T-helper 2 cell (primary cell): ENCODE measurements at places on chromosomes 3 and 15.

DNA sequence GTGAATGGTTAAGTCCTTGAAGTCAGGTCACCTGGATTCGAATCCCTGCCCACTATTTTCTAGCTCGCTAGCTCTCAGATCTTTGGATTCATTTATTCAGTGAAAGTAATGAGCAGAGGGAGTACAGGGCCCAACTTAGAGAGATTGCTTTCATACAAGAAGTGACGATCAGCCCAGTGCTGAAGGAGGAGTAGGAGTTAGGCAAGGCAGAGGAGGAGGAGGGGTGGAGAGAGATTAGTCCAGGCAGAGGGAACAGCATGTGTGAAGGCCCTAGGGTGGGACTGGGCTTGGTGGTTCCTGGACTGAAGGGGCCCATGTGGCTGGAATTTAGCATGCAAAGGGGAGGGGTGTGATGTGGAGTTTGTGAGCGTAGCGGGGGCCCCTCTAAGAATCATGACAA, 3.8 kb upstream of the CHRNA5 start:
- no peak for DNase-seq

DNA sequence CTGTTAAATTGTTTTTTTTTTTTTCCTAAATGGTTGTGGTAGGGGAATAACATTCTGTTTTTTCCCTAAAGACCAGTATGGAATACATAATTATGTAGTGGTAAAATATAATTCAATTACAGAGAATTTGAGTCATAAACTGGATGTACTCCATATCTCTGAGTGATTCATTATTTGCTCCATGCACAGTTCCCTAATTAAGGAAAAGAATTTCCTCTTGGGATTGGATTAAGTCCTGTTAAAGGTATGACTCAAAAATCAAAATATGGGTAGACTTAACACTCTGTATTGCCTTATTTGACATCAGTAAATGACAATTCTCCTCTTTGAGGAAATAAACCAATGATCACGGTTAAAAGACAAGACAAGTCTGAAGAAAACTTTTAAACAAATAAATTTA, 78.0 kb upstream of the KCNH8 start:
- no peak for DNase-seq

DNA sequence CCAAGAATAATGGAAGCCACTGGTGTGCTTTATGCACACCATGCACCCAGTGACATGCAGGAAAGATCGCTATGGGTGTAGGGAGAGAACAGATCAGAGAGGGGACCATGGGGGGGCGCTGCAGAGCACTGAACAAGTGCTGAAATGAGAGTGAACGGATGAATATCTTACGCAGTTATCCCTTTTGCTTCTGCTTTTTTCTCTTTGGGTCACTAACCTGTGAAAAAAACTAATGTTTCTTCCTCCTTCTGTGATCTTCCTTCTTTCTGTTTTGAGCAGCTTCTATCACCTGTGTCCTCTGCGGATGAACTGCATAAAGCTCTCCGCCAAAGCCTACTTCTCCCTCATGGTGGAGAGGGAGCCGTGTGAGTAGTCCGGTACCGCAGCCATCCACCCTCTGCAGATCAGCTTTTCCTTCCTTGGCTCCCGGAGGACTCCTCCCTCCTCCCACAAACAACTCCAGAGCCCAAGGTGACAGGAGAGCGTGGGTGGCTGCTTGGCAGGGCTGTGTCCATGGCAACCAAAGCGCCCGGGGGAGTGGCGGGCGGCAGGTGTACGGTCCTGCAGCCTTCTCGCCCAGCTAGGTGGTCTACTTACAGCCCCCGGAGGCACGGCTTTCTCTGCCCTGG, 106.2 kb downstream of the DGKG start:
- no peak for DNase-seq

DNA sequence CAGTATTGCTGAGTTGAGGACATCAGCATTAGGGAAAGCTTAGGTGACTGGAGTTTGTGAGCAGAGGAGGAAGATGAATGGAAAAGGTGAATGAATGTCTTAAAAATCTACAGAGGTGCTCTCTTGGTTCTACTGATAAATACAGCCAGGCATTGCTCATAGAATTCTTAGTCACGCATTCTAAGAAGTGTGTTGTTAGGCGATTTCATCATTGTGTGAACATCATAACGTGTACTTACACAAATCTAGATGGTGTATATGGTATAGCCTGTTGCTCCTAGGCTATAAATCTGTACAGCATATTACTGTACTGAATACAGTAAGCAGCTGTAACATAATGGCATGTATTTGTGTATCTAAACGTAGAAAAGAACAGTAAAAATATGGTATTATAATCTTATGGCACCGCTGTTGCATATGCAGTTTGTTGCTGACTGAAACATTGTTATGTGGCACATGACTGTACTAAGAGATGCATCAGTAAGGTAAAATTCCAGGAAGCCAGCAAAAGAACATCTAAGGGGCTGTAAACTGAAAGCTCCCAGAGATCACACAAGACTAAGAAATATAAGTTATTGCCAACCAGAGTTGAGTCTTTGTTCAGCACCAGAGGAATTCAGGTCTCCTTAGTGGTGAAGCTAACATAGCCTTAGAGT, 42.9 kb upstream of the ASB14 start:
- no peak for DNase-seq

DNA sequence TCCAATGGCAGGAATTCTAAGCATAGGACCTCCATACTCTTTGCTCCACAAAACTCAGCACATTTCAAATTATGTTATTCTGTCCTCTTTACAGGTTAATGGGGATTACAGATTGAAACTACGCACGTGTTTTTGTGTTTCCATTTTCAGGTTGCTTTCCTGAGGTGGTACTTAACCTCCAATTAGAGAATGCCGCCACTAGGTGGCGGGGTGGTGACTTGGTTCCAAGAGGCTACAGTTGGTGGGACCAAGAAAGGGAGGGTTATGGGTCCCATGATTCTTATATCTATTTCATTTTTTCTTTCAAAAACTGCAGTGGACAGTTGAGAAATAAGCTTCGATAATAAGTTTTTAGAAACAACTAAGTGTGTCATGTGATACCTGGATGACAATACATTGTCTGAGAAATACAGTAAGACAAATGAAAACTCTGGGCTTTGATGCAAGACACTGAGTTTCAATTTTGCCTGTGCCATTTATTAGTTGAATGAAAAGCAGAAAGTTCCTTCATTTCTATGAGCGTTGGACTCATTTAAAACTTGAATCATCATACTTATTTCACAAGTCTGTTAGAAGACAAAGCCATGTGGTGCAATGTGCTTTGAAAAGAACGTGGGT, 539.0 kb downstream of the FGF12 start:
- DNase-seq = peak; percentile 38

GRCh38 chr15:31013863-31014607, 22.6 kb upstream of the MTMR10 start:
- DNase-seq = no peak

DNA sequence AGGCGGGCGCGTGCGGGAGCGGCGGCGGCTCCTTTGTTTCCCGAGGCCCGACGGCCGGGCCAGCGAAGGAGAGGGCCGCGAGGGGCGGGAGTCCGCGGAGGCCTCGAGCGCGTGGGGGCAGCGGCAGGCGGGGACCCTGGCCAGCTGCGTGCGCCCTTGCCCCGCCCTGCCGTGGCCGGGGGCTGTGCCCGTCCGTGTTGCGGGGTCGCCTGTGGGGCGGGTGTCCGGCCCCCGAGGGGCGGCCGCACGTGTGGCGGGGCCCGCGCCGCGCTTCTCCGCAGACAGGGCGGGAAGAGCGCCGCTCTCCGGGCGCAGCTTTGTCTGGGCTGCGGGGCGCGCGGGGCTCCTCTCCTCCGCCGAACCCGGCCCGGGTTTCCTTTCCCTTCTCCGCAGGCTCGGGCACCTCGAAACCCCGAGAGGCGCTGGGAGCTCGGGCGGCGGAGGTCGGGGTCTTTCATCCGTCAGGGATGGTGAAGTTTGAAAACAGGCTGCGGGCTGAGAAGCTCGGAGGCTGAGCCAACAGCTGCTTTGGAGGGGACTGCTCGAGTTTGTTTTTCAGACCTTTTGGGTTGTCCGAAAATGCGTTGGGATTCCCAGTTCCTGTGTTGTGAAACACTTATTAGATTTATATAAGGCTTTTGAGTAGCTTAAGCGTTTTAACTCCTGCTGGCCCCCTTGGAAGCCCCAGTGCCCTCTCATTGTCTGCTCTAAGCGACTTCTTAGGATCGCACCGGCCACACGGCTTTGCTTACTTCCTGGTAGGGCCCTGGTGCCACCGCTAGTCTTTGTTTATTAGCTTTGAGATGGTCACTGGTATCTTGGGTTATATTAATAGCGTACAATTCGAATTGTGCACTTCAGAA, 817 bp downstream of the USP3 start:
- peak; percentile 71 for DNase-seq

- no peak for DNase-seq
Measured at GRCh38 chr15:99180086-99180963, 69.1 kb downstream of the TTC23 start.

GRCh38 chr15:81754078-81754477, 291.7 kb downstream of the MEX3B start:
- no peak for DNase-seq

- no peak for DNase-seq
Measured at GRCh38 chr3:105278688-105279087, 88.0 kb upstream of the ALCAM start.

DNA sequence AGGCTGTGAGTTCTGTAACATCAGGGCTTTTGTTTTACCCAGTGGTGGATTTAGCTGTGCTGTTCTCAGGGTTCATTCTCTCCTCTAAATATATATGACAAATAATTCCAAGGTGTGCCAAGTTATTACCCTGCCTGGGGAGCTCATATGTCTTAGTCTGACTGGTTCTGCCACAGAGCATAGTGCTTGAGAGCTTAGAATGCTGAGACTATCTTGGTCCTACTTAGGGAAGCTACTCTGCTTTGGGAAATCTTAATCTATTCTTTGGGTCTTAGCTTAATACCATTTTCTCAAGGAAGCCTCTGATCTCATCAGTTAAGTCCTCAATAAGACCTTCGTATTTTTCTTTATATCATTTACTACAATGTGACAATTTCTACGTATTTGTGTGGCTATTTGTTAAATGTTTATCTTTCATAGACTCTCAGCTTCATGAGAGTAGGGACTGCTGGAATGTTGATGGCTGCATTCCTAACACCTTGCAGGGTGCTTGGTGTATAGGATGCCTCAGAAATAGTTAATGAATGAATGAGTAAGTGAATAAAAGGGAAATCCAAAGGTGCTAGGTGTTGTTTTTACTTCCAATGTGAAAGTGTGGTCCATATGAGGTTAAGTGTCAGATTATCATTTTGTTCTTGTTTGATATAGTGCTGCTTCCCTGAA, 1.8 kb downstream of the OTOL1 start:
- DNase-seq = no peak

DNA sequence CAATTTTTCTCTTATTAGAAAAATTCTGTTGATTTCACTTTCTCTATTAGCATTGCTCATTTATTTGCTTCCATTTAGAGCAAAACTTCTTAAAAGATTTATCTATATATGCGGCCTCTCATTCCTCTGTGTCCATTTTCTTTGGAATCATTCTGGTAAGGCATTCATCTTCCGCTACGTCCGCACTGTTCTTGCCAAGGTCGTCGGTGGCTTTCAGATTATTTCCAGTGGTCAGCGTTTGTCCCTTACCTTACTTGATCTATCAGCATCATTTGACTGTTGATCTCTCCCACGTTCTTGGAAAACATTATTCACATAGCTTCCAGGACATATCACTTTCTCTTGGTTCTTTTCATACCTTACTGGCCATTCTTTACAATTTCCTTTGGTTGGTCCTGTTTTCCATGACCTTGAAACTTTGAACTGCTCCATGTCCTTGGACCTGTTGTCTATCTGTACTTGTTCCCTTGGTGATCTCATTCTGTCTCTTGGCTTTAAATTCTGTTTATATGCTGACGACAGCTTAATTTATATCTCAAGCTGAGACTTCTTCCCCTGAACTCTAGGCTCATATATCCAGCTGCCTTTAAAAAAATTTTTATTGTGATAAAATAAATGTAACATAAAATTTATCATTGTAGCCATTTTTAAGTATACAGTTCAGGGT, 54.5 kb downstream of the SLMAP start:
- no peak for DNase-seq

DNA sequence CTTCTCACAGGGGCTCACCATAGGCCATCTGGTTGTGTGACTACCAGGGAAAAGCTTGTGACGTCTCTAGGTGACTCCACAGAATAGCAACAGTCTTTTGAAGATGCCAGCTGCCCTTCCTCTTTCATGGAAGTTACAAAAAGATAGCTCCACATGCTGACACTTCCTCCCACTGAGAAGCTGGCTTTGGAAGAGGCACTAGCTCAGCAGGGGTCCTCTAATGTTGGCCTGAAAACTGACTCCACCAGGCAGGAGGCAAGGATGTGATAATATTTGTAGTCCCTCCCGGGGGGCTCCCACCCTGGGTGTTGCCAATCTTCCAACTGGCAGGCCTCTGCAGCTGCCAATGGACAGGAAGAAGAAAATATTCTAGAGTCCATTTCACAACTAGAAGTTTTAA, 343.5 kb downstream of the NEK10 start:
- DNase-seq = no peak

- DNase-seq = no peak
Measured at GRCh38 chr15:58185439-58185838, 47.3 kb downstream of the AQP9 start.

GRCh38 chr3:77042343-77042742, 2.4 kb downstream of the ROBO2 start:
- DNase-seq = no peak

DNA sequence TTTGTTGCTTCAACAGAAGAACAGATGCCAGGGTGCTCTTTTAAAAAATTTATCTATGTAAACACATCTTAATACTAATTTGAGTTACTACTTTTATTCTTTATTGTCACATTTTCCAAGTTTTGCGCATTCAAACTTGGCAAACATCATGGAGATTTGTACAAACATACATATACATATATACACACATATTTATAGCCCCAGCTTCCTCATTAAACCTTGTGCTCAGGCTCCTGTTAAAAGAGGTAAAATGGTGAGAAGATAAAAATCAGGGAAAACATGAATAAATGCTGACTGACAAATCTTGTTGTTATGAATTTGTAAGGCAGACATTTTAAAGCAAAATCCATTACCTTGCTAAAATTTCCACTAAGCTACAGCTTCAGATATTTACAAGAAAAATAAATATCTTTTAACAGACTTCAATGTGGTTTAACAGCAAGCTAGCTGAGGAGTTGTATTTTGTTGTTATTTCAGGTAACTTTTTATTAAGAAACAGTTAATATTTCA, 27.1 kb downstream of the CDV3 start:
- DNase-seq = no peak

- DNase-seq = no peak
Measured at GRCh38 chr3:53821631-53822121, 24.5 kb downstream of the CHDH start.

GRCh38 chr15:64066451-64066850, 20.2 kb upstream of the DAPK2 start:
- DNase-seq = no peak

GRCh38 chr3:21654662-21655061, 96.3 kb downstream of the ZNF385D start:
- DNase-seq = no peak

- DNase-seq = no peak
Measured at GRCh38 chr3:110542552-110543150, 529.0 kb upstream of the NECTIN3 start.

GRCh38 chr15:33310481-33311311, at the start of gene RYR3:
Gene RYR3 (plus strand): TSS chr15:33310967. CDS start chr15:33311046, 79 bp downstream.
- DNase-seq = peak; percentile 2

- DNase-seq = no peak
Measured at GRCh38 chr3:194573680-194574437, 59.4 kb downstream of the TMEM44 start.
